ENCODE measurements at places on chromosomes 1 and 21. TPM values are rescaled to one million over a fixed set of nuclear protein-coding genes. Genes with fewer than 3 reads are reported as not detected.

DNA sequence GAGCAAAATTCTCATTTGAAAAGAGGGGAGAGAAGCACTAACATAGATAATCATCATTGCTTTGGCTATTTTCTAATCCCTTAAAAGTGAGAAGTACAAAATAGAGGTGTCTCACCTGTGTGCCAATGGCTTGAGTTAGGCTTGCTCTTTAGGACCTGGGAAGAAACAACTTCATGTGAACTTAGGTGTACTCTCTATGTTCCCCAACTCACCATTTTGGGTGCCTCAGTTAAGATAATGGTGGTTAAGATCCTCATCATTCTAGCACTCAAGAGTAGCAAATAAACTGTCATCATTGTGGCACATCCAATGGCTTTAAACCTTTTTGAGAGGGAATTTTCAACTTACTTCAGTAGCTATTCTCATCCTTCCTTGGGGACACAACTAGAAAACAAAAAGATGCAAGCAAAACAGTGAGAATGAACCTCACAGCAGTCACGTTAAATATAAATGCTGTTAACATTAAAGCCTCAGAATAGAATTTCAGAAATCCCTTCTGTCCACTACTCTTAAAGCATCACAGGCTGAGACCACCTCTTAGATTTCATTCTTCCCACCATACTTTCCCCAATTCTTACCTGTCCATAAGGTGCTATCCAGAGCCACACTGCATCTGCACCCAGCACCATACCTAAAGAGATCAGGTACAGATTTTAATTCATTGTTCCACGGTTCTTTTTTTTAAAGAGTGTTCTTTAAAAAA, 1.2 kb downstream of the GAS5 start:
- no peak for DNase-seq

GRCh38 chr1:229137271-229137670, 133.6 kb upstream of the RAB4A start:
- DNase-seq = no peak

CFHR5 gene
- not detected for total RNA-seq

LCE6A gene
- total RNA-seq = not detected

LSS gene
- 81.1 TPM for total RNA-seq
